Kidney (tissue), 22 donors: ENCODE measurements at places on chromosomes 7 and 10. TPM values are rescaled to one million over a fixed set of nuclear protein-coding genes. Genes with fewer than 3 reads are reported as not detected.

GRCh38 chr10:102117391-102118159 is 2.6 kb downstream of the LDB1 start:
- peak; percentile 93 for DNase-seq

DNA sequence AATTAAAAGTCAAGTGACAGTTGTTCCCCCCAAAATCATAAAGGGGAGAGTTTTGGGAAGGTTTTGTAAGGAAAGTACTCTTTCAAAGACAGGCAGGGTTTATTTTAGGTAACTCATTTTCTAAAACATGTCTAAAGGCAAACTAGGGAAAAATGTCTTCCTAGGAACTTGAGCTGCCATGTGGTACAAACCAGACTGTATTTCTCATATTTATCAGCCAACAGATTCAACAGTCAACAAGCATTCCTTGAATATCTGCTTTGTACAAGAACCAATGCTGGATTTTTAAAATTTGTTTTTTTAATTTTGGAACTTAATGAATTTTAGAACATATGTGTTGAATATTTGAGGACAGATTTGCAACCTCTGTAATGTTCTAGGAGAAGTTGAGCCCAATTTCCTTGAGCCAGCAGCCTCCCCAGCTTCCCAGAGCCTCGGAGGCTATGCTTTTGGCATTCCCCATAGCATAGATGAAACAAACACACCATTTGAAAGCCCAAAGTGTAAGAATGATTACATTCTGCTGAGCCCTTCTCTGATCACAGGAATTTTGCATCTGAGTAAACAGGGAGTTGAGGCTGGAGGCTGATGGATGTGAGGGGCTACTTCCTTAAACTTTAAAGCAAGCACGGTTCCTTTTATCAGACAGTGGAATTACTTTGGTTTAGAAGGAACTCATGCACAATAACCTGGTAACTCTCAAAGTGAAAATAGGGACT is 345.1 kb downstream of the RNLS start:
- DNase-seq: no peak

DNA sequence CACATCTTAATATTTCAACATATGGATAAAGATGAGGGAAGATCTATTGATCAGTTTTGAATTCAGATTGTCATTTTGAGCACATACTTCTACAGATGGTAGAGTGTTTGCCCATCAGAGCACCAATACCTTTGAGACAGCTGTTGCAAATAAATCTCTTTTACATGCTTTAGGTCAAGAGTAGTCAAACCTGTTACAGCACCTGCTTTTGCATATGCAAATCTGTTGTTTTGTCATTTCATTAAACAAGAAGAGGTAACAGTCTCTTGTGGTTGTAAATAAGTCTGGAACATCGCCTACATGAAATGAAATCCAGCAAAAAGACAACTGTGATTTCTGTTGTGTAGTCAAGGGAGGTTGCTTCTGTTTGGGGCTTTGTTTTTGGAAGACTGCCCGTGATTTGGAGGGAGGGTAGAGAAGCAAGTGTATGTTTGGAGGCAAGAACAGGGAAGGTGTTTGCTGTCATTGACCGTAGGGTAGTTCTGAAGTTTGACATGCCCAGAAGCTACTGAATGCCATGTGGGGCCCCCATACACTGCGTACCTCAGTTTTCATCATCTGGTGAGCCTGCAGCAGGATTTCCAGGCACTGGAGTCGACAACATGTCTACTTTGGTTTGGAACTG is 233.6 kb upstream of the PPP1R3A start:
- DNase-seq: no peak

DNA sequence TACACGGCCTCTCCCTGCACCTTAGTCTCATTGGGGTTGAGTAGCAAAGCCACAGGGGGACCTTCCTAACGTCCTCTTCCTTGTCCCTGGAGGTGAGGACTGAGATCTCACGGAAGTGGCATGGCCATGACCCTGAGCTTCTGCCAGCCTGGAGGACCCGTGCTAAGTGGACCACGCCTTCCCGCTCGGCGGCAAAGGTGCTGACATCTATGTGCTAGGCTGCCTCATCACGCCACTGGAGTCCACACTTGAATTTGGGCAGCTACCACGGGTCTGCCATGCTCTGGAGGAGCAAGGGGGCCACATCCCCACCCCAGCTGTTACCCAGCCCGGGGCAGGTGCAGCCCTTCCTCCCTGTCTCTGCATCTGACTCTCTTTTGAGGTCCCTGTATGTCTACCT is 15.3 kb downstream of the GHRHR start:
- no peak for DNase-seq

DNA sequence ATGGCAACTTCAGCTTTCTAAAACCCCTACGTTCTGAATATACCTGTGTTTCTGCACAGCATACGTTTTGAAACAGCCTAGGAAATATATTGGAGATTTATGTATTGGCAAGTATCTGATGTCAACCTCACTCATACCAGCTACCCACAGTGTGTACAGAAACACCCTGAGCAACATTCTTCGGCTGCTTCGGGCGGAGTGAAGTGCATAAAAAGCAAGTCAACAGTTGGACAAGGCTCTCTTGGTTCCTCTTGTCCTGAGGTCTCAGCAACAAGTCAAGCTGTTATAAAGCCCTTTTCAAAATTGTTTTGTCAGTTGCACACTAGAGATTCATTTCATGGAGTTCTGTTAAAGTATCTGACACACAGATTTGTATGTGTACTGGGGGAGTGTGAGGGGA is 40.0 kb upstream of the PAPSS2 start:
- no peak for DNase-seq

- DNase-seq: no peak
These were observed 3.0 kb downstream of the BTBD16 start for GRCh38 chr10:122273966-122274545.

The CAMK1D gene
- polyA plus RNA-seq: 1.1 TPM

The DGKB gene
- polyA plus RNA-seq: 0.26 TPM

DNA sequence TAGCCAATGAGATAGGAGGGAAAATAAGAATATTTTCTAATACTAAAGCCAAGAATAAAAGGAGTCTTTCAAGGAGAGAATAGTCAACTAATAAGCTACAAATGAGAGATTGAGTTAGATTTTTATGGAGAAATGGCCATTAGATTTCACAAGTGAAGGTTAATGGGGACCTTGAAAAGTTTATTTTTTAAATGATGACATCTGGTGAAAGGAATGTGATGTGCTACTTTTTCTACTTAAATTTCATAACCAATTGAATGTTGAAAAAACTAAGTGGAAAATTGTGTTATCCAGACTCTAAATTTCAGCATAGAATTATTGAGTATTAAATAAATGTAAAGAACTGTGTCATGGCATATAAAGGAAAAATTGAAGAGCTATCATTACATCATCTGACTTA is 125.7 kb downstream of the TSPAN12 start:
- no peak for DNase-seq

DNA sequence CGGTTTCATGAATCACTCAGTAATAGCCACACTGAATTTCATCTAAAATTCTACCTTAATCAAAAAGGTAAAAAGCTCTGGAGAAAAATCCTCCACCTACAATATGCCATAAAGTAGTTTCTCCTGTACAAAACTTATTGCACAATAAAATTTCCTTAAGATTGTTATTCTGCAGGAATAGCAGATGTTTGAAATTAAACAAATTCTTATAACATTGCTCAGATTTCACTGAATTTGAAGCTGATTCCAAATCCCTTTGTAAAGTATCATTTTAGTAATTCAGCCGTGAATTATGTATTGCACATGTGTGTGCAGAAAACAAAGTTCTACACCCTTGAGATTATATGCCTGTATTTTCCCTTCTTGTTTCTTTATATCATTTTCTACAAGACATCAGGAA is 123.8 kb downstream of the AMPH start:
- DNase-seq: no peak

GRCh38 chr10:119806334-119807130 is 66.1 kb downstream of the MCMBP start:
- no peak for DNase-seq

DNA sequence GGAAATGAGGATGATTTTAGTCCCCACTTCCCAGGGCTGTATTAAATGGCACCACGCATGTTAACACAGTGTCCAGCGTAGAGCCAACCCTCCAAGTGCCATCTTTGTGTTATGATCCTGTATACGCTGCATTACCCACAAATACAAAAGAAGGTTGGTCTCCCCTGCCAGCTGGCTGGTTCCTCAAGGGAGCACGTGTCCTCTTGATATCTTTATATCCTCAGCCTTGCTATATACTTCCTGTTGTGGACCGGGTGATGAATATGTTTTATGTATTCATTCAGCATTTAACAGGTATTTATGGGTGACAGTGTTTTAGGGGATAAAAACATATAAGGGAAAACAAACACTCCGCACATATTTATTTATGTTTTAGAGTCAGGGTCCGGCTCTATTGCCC is 23.2 kb upstream of the PRRT4 start:
- DNase-seq: no peak

DNA sequence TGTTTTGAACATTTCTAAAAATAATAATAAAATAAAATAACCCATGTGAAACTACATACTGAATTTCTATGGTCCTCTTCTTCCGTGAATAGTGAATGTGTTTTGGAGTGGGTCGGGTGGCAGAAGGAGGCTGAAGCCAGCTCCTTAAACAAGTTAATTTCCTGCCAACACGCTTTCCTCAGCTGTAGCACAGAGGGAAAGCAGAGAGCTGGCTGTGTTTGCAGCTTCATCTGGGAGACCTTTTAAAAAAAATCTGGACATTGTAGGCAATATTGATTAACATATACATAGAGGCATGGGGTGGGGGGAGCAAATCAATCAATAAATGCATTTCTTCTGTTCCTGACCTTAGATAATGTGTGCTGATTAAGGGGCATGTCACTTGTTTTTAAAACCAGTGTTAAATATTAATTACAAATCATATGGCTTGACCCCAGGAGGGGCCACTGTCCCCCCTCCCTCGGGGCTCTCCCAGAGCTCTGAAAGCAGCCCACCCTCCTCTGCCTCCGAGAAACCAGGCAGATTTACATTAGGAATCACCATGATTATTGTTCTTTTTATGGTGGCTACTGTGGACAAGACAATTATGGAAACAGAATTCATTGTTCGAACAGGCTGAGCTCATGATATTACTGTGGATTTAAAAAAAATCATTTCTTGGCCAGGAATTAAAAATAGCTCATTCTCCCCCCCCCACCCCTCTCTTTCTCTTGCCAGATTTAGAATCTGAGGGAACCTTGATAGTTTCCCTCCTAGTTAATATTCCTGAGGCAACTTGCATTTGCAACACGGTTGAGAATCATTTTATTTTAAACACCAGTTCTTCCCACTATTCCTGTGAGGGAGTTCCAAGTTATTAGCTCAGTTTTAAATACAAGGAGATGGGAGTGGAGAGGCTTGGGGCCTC is 100.5 kb upstream of the CARD11 start:
- no peak for DNase-seq

The OR2A1 gene
- not detected for polyA plus RNA-seq

DNA sequence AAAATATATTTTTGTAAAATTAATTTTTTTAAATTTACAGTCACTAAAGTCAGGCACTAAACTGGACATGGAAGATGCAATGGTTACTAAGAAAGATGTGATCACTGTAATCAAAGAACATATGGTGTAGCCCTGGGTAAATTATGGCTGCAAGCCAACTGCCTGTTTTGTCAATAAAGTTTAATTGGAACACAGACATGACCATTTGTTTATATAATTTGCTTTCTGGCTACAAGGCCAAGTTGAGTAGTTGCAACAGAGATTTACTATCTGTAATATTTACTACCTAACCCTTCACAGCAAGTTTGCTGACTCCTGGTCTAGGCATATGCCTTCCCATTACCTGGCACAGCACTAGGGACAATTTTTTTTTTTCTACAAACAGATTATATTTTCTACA is 448.9 kb downstream of the ADRA2A start:
- DNase-seq: no peak

- DNase-seq: no peak
These were observed 913.8 kb downstream of the KCNMA1 start for GRCh38 chr10:76723844-76724243.

GRCh38 chr7:2503056-2503941 is 16.3 kb upstream of the LFNG start:
- no peak for DNase-seq

- no peak for DNase-seq
These were observed 91.7 kb downstream of the SLC39A12 start for GRCh38 chr10:18043148-18044006.
